ENCODE measurements at places on chromosomes 1 and 21.

- no peak overlapping the region for H3K4me3 ChIP-seq
- DNase-seq = no peak
- H3K36me3 ChIP-seq = no peaks in the 10 kb centered on the region
- H3K27ac ChIP-seq = no peak overlapping the region
Observed at GRCh38 chr1:15080328-15081007, 73.1 kb upstream of the TMEM51 start.

GRCh38 chr1:25724201-25724600 lies 75.8 kb upstream of the SELENON start:
- H3K4me3 ChIP-seq = no peak overlapping the region
- no peak overlapping the region for H3K27ac ChIP-seq
- no peaks in the 10 kb centered on the region for H3K36me3 ChIP-seq
- H3K27me3 ChIP-seq = no peaks in the 10 kb centered on the region
- DNase-seq = no peak
- peaks cover 5% of the 10 kb centered on the region for H3K4me1 ChIP-seq

- no peak for DNase-seq
- H3K4me1 ChIP-seq = no peaks in the 10 kb centered on the region
- H3K27me3 ChIP-seq = no peaks in the 10 kb centered on the region
- H3K4me3 ChIP-seq = no peak overlapping the region
Observed at GRCh38 chr1:245583081-245583480, 428.3 kb downstream of the KIF26B start.

DNA sequence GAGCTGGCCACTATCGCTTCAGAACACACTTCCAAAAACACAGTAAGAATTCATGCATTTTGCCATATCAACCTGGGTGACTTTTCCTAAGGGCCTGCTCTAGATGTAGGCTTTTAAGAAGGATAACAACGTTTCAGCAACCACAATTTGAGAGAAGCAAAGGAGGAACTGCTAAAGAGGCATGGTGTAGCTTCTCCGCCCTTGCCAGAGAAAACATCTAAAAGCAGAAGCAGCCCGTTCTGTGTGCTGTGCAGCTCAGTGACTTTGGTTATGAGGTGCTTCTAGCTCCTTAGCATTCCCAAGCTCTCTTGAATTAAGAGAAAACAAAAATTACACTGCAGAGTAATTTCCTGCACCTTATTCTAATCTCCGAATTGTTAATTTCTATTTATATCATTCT lies 2.7 kb downstream of the PER3 start:
- no peak overlapping the region for H3K27ac ChIP-seq
- no peaks in the 10 kb centered on the region for H3K36me3 ChIP-seq
- DNase-seq = no peak
- H3K4me3 ChIP-seq = no peak overlapping the region

- no peak overlapping the region for H3K27ac ChIP-seq
- H3K27me3 ChIP-seq = no peaks in the 10 kb centered on the region
- H3K36me3 ChIP-seq = no peaks in the 10 kb centered on the region
Observed at GRCh38 chr1:243910607-243911006, 60.6 kb upstream of the AKT3 start.

GRCh38 chr1:30706528-30706927 lies 16.9 kb downstream of the MATN1 start:
- H3K4me3 ChIP-seq = no peak overlapping the region
- H3K4me1 ChIP-seq = no peaks in the 10 kb centered on the region
- DNase-seq = no peak
- H3K27me3 ChIP-seq = peaks cover 10% of the 10 kb centered on the region

- H3K4me1 ChIP-seq = peaks cover 15% of the 10 kb centered on the region
- no peaks in the 10 kb centered on the region for H3K27me3 ChIP-seq
- H3K27ac ChIP-seq = peak overlapping the region; percentile 85
- DNase-seq = no peak
Observed at GRCh38 chr1:97919585-97920261, 1.1 kb downstream of the DPYD start.

DNA sequence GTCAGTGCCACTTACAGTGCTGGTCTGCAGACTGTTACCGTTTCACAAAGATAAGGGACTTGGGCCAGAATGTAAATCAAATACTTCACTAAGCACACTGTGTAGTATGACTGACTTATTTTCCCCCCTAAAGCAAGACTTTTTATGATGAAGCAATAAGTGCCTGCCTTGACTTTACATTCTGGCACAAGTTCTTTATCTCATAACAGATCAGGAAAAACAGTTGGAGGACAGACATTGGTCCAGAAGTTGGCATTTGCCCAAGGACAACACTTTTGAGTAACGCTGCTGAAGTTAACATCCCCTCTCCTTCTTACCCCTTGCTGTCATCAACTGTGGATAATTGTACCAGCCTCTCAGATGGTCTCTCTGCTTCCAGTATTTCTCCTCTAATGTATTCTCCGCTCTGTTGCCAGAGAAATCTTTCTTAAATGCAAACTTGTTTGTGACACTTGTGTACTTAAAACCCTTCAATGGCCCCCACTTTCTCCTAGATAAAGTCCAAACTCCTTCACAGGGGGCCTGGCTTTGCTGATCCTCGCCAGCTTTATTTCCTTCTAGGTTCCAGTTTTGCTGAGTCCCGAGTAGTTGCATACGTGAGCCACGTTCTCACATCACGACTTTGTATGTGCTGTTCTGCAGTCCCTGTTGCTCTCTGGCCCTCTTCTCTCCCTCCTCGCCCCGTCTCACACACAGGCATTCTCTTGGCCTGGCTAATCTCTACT lies 45.7 kb downstream of the S1PR1 start:
- H3K36me3 ChIP-seq = no peaks in the 10 kb centered on the region
- no peak overlapping the region for H3K4me3 ChIP-seq
- peaks cover 83% of the 10 kb centered on the region for H3K4me1 ChIP-seq
- DNase-seq = no peak

DNA sequence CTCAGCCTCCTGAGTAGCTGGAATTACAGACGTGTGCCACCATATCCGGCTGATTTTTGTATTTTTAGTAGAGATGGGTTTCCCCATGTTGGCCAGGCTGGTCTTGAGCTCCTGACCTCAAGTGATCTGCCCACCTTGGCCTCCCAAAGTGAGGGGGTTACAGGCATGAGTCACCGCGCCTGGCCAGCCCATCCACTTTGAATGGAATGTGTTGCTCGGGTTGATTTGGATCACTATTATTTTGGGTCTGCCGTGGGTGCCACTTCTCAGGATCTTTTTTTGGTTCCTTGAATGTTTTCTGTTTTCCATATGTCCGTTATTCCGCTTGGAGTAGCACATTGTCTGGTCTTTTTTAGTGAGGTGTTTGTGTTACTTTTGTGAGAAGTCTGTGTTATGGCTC lies 17.0 kb downstream of the PCNT start:
- no peaks in the 10 kb centered on the region for H3K27me3 ChIP-seq
- no peak for DNase-seq
- peaks cover 17% of the 10 kb centered on the region for H3K36me3 ChIP-seq
- H3K4me1 ChIP-seq = no peaks in the 10 kb centered on the region
- no peak overlapping the region for H3K4me3 ChIP-seq
- H3K27ac ChIP-seq = no peak overlapping the region

All from effector memory CD4-positive, alpha-beta T cell (primary cell).